ENCODE measurements at places on chromosomes 12 and 14. TPM values are rescaled to one million over a fixed set of nuclear protein-coding genes. Genes with fewer than 3 reads are reported as not detected.

GRCh38 chr12:101819467-101819866, 11.3 kb downstream of the GNPTAB start:
- no peak for DNase-seq

- DNase-seq: no peak
Measured at GRCh38 chr12:12992418-12993130, 7.5 kb downstream of the HEBP1 start.

SLC6A12 gene
- 0.70 TPM for total RNA-seq

DNA sequence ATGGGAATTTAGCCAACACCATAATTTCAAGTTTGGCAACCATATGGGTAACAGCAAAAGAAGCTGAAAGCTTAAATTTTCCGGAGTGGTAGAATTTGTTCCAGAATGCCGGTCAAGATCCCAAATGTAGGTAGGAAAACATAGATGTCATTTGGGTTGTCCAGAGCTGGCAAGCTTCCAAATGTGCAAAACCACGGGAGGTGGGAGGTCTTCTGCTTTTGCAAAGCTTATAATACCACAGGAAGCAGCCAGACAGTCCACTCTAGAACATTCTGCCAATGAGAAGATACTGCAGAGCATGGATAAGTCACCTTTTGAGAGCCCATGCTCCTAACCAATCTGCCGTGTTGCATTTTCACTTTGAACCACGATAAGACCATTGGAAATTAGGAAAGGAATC, 26.4 kb upstream of the BATF start:
- DNase-seq: no peak

GRCh38 chr12:121916719-121917118, 1.7 kb upstream of the CFAP251 start:
- DNase-seq: no peak

GRCh38 chr12:118514297-118514696, 137.9 kb downstream of the SUDS3 start:
- DNase-seq: no peak

GRCh38 chr12:92628476-92628875, 74.3 kb upstream of the PLEKHG7 start:
- DNase-seq: no peak

- DNase-seq: no peak
Measured at GRCh38 chr12:127640181-127640886, 626.6 kb upstream of the TMEM132C start.

- no peak for DNase-seq
Measured at GRCh38 chr12:67326637-67327036, 57.5 kb downstream of the CAND1 start.

DNA sequence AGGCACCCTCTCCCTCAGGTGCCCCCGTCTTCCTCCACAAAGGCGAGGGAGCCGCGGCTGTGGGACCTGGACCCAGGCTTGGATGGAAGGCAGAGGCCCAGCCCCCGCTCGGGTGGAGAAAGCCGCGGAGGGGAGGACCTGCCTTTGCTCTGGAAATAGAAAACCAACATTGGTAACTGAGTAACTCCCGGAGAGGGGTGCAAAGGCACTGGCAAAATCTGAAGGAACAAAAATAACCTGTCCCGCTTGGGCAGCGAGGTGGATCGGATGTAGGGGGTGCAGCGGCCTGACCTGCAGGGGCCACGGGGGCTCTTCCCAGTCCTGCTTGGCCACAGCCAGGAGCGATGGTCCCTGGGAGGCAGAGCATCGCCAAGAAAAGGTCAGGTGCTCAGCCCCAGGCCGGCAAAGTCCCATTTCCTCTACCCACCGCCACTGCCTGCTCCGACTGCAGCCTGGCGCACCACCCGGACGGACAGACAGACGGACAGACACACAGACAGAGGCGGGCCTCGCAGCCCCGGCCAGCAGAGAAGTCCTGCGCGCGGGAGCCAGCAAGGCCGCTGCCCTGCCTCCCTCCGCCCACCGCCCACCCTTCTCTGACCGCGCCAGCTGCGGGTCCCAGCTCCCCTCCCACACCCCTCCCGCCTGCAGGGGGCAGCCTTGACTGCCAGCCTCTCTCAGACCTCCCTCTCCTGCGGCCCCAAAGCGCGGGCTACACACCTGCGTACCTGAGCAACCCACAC, 21.4 kb upstream of the TMEM106C start:
- DNase-seq: no peak

GRCh38 chr12:19749906-19750574, 310.7 kb downstream of the AEBP2 start:
- DNase-seq: no peak

DNA sequence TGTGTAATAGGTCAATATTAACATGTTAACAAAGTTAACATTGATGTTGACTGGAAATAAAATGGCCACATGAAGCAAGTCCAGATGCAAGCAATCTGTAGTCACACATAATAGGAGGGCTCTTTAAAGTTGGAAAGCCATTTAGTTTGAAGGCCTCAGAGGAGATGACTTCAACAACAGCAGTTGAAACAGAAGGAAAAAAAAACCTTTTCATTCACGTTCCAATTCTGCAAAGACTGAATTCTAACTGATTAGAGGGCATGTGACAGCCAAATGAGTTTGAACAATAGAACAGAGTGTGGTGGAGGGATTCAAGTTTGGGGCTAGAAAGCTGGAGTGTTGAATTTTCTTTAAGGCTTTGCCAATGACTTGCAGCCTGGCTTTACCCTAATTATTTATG, 41.5 kb upstream of the DAAM1 start:
- no peak for DNase-seq

DNA sequence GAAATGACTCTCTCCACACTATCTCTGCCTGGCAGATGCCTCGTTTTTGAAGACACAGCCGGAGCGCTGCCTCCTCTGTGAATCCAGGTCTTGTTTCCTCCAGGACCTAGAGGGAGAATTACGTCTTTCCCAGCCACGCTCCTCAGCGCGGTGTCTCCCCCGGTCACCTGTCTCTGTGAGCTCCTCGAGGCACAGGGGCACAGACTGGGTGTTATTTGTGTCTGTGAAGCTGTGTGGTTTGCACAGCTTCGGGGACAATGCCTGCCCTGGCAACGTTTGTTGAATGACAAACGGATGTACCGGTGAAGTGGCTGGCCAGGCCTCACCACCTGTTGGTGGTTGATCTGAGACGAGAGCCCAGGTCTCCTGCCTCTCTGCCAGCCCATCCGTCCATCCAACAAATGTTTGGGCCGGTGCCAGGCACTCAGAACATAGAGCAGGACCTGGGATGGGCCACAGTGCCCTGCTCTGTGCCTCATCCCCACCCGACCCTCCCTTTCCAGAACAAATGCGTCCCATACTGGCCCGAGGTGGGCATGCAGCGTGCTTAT, 6.1 kb downstream of the PTPN6 start:
- DNase-seq: no peak

TOMM20L gene
- not detected for total RNA-seq

GRCh38 chr12:112907415-112908157, 824 bp downstream of the OAS1 start:
- no peak for DNase-seq

EIF2S3B gene
- total RNA-seq: 2.3 TPM

IL23A gene
- total RNA-seq: not detected

FAM181A gene
- not detected for total RNA-seq

GRCh38 chr12:92337128-92337527, 191.5 kb upstream of the BTG1 start:
- DNase-seq: no peak

- no peak for DNase-seq
Measured at GRCh38 chr12:2114071-2114470, 61.3 kb downstream of the CACNA1C start.

DNA sequence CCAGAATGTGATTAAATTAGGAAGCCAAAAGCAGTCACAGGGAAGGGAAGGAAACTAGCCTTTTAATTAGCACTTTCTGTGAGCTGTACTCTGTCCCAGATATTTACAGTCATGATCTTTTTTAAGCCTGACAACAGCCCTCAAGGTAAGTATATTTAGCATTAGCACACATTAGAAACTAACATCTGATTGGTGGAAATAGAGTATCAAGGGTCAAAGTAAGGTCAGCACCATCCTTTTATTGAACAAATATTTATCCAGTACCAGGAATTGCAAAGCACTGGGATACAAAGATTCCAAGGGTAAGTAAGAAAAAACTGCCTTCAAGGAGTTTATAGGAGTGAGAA, 28.2 kb downstream of the RPGRIP1 start:
- no peak for DNase-seq

- no peak for DNase-seq
Measured at GRCh38 chr12:39355841-39356240, 87.1 kb downstream of the KIF21A start.

RAB5B gene
- total RNA-seq: 76.2 TPM

DNA sequence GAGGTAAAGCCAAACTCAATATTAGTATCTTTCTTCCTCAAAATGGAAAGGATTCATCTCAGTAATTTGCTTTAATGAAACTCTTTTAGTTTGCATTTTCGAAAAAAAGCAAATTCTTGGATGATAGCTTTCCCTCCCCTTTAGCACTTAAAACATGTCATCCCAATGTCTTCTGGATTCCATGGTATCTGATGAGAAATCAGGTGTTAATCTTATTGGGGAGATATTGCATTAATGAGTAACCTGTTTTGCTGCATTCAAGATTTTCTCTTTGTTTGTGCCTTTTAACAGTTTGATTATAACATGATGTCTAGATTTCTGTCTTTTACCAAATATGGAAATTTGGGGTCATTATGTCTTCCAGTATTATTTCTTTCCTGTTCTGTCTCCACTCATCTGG, 405.1 kb upstream of the FOXG1 start:
- no peak for DNase-seq

ERBB3 gene
- total RNA-seq: 0.53 TPM

GRCh38 chr12:15608941-15609340, 180.2 kb downstream of the EPS8 start:
- no peak for DNase-seq

- DNase-seq: no peak
Measured at GRCh38 chr12:795305-795704, 42.9 kb downstream of the WNK1 start.

DNA sequence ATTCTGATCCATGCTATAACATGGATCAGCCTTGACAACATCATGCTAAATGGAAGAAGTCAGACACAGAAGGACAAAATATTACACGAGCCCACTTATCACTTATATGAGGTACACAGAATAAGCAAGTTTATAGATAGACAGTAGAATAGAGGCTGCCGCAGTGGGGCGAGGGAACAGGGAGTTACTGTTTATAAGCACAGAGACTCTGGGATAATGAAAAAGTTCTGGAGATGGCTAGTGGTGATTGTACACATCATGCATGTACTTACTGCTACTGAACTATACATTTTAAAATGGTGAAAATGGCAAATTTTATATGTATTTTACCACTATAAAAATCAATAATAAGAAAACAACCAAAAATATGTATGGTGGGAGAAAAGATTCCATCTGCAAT, 95.2 kb upstream of the PSMC1 start:
- DNase-seq: no peak

GRCh38 chr14:55327179-55327578, 56.0 kb downstream of the FBXO34 start:
- no peak for DNase-seq

DNA sequence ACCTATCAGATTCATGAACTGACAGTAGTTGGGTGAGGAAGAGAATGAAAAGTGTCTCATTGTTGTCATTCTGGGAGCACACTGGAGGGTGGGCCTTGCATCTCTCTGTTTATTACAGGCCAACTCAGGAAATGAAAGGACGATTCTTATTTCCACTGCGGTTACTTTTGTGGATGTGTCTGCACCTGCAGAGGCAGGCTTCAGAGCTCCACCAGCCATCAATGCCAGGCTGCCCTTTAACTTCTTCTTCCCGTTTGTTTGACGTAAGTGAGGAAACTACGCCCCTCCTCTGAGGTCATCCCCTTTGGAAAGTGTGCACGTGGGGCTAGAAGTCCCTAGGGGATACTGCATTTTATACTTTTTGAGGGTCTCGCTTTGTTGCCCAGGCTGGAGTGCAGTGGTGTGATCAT, 33.7 kb downstream of the TCTN1 start:
- DNase-seq: no peak

- DNase-seq: no peak
Measured at GRCh38 chr12:132218915-132219314, 74.7 kb downstream of the NOC4L start.

DNA sequence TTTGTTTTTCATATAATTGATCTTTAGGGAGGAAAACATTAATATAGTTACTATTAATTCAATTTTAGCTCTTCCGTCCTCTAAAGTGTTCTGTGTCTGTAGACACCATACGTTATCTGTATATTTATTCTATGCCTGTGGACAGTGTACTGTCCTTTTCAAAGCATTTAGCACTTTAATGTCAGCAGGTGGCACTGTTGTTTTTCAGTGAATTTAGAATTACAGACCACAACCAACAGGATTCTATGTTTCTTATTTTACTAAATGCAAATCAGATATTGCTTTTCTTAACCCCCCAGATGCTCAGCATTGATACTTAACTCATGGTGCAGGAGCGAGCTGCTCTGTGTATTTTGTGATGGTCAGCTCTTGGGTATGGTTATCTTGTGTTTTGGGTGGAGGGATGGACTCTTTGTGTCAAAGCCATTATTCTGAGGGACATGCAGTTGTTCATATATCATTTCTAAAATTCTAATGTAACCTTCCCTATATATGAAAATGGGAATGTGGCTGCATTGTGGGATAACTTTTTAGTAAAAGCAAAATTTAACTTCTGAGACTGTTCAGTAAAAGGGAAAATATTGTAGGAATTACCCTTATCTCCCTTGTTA, 65.2 kb downstream of the PAPOLA start:
- DNase-seq: peak; percentile 14

NR1H4 gene
- 0.15 TPM for total RNA-seq

Measured in glomerular endothelial cell (primary cell).